Activated T-helper 2 cell treated with anti-CD3 and anti-CD28 coated beads, Interferon-gamma antibody, Interleukin-2, Interleukin-4, amounts not matched to agents 10 μg/mL and 5 μg/mL and 100 μg/mL, durations not matched to agents 14 hours and 24 hours and 36 hours (primary cell): ENCODE measurements at places on chromosomes 12 and 14.

DNA sequence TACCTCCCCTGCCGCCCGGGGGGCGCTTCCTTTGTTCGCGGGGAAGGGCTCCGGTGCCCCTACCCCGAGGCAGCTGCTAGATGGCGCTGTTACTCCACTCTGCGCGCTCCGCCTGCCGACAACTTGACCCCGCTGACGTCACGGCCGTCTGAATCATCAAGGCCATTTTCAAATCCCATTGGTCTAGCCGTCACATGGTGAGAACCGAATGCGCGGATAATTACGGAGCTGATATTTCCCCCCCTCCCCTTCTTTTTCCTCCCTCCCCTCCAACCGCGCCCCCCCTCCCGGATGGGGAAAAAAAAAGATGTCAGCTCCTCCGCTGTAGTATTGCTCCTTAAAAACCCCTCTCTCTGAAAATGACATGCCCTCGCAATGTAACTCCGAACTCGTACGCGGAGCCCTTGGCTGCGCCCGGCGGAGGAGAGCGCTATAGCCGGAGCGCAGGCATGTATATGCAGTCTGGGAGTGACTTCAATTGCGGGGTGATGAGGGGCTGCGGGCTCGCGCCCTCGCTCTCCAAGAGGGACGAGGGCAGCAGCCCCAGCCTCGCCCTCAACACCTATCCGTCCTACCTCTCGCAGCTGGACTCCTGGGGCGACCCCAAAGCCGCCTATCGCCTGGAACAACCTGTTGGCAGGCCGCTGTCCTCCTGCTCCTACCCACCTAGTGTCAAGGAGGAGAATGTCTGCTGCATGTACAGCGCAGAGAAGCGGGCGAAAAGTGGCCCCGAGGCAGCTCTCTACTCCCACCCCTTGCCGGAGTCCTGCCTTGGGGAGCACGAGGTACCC lies at the start of gene HOXC10:
Gene HOXC10 (plus strand): TSS at position 246 of the 791 bp plus-strand sequence. CDS start 114 bp downstream, at position 360.
- DNase-seq: peak; percentile 69

GRCh38 chr12:119594772-119595445 lies 1.3 kb downstream of the TMEM233 start:
- DNase-seq: no peak

GRCh38 chr12:69583203-69583602 lies 2.1 kb upstream of the CCT2 start:
- DNase-seq: no peak

- no peak for DNase-seq
Measured at GRCh38 chr12:53659011-53659551, 16.8 kb downstream of the ATP5MC2 start.

- DNase-seq: no peak
Measured at GRCh38 chr14:104968153-104968527, 10.0 kb downstream of the AHNAK2 start.

- peak; percentile 23 for DNase-seq
Measured at GRCh38 chr12:57175428-57176138, 28.2 kb upstream of the LRP1-AS start.

DNA sequence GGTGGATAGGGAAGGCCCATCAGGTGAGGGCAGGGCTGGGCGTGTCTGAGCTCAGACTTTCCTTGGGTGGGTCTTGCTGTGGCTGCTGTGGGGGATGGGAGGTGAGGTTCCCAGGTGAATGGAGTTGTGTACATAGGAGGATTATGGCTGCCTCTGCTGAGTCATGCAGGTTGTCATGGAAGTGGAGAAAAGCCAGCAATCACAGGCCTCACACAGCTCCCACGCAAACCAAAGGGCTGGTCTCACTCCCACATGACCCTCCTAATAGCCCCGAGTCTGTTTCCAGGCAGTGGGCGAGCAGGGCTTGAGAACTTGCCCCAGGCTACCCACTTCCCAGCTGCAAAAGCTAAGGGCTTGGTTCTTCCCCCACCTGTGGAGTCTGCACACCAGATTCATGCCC lies 149.5 kb downstream of the IPO8 start:
- no peak for DNase-seq

GRCh38 chr12:100234591-100235304 lies 32.1 kb downstream of the DEPDC4 start:
- no peak for DNase-seq
